ENCODE measurements at places on chromosomes 13 and 19.
A peak's percentile ranks its signal among the peaks of the same experiment; 100 is the strongest.

- no peak for DNase-seq
These were observed 559.0 kb upstream of the SLC10A2 start for GRCh38 chr13:103625194-103625593.

DNA sequence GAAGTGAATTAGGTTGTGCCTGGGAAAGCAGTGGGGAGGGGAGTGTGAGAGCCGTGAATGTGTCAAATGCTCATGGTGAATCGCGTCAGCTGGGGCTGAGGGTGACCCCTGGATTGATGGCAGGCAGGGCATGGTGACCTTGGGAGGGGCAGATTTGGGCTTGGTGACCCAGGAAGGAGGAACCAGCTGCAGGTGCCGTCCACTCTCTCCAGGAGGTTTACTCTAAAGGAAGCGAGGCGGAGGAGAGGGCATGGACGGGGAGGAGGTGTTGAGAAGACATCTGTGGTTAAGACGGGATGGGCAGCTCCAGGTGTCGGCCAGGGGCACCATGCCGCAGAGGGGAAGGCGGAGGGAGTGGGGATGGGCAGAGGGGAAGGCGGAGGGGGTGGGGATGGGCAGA lies 28.7 kb downstream of the TMEM255B start:
- DNase-seq: no peak

GRCh38 chr19:50490411-50490811 lies 13.8 kb upstream of the GARIN5A start:
- no peak for DNase-seq

- no peak for DNase-seq
These were observed 357.9 kb downstream of the KLF12 start for GRCh38 chr13:73776151-73776785.

DNA sequence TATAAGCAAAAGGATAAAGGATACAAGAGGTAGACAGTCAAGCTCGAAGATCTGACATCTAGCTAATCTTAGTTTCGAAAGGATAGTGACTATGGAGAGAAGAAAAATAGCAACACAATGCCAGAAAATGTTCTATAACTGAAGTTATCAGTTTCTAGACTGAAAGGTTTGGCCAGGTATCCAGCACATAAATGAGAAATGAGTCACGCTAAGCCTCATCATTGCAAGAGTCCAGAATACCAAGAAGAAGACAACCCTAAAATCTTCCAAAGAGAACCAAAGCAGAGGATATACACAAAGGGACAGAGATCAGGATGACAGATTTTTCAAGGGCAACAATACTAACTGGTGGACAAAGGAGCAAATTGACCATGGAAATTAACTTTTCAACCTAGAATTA lies 237.0 kb downstream of the POSTN start:
- DNase-seq: no peak

DNA sequence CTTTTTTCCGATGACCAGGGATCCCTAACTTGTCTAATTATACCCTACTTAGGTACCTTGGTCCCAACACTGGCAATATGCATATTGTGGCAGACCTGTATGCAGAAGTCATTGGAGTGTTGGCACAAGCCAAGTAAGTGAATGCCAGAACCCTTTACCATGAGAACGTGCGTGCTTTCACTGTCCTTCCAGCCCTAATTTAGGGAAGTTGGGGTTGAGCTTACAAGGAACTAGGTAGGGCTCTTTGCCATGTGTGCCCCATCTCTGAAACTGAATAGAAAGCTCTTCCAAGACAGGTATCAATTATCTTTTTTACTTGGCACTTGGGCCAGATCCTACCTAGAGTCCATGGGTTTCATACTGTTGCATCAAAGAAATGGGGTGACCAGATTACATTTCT lies 93.2 kb downstream of the FRY start:
- DNase-seq: no peak

DNA sequence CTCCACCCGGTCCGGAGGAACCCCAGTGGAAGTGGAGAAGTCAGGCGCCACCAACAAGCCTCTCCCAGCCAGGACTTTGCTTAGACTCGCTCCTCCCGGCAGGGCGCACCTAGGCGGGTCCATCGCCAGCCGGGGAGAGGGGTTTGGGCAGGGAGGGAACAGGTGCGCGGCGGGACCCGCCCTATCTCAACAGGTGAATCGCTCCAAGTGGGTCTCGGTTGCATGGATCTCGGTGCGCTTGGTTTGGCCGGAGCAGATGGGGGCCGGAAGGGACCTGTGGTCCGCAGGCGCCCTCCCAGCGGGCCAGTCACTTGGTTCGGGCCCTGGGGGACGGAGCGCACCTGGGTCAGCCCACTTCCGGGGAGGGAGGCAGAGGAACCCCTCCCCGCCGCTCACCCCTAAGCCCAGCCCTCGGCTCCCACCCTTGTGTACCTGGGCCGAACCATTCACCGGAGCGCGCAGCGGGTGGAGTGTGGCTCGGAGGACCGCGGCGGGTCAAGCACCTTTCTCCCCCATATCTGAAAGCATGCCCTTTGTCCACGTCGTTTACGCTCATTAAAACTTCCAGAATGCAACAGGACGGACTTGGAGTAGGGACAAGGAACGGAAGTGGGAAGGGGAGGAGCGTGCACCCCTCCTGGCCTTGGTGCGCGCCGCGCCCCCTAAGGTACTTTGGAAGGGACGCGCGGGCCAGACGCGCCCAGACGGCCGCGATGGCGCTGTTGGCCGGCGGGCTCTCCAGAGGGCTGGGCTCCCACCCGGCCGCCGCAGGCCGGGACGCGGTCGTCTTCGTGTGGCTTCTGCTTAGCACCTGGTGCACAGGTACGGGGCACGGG lies at the start of gene LSR:
Gene LSR (plus strand): TSS at position 693 of the 836 bp plus-strand sequence. CDS start 21 bp downstream, at position 714.
- no peak for DNase-seq

- no peak for DNase-seq
These were observed 22.1 kb downstream of the CLEC11A start for GRCh38 chr19:50745221-50745620.

GRCh38 chr19:10471909-10472308 lies 31.2 kb downstream of the KEAP1 start:
- no peak for DNase-seq

GRCh38 chr19:32104153-32104849 lies 241.1 kb upstream of the ZNF507 start:
- no peak for DNase-seq

- no peak for DNase-seq
These were observed 9.3 kb downstream of the TPT1 start for GRCh38 chr13:45331692-45332035.

- DNase-seq: no peak
These were observed at the start of gene TEKTIP1 for GRCh38 chr19:3538965-3539755. TEKTIP1 (plus strand) TSS chr19:3539174; CDS start chr19:3539178, 4 bp downstream.

- peak; percentile 94 for DNase-seq
These were observed at the start of gene DEDD2 for GRCh38 chr19:42217520-42218437. DEDD2 (minus strand) TSS chr19:42217677; CDS start chr19:42217007, 670 bp downstream.

DNA sequence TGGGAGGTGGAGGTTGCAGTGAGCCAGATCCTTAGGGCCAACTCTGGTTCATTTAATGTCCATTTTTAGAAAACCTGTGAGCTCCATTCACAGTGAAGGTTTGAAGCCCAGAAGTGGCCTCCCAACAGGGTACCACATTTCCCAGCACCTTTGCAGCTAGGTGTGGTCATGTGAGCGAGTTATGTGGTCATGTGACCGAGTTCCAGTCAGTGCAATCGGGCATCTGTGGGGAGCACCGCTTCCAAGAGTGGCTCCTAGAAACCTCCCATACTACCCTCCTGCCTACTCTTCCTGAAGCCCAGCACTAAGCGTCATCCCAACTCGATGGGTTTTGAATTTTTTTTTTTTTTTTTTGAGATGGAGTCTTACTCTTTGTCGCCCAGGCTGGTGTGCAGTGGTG lies 663 bp upstream of the PLA2G4C start:
- DNase-seq: no peak

- DNase-seq: no peak
These were observed 642.7 kb upstream of the ARGLU1 start for GRCh38 chr13:107210723-107211030.

DNA sequence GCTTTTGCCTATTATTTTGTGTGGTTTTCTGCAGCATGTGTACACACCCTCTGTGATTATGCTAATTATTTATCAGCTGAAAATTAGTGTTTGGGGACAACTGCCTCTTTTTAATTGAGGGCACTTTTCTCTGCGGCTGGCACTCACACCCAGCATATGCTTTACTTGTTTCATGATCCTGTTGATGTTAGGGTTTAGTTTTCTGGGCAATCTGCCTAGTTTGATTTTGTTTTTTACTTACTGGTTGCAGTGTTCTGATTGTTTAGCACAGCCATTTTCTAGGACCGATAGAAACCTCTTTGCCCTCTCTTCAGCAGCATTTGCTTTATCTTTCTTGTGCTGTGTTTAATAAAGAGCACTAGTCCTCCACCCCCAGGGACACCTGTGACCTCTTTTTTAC lies 161.6 kb downstream of the PAN3 start:
- DNase-seq: no peak

DNA sequence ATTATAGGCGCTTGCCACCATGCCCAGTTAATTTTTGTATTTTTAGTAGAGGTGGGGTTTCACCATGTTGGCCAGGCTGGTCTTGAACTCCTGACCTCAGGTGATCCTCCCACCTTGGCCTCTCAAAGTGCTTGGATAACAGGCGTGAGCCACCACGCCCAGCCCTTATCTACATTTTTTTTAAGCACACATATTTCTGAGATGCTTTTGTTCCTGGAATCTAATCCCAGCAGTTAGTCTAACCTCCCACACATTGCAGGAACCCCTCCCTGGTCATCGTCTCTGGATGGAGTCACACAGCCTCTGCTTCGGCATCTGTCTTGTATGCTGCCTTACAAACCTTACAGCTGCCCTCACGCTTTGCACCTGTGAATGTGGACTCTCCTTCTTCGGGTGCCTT lies 15.1 kb upstream of the KATNAL1 start:
- no peak for DNase-seq

DNA sequence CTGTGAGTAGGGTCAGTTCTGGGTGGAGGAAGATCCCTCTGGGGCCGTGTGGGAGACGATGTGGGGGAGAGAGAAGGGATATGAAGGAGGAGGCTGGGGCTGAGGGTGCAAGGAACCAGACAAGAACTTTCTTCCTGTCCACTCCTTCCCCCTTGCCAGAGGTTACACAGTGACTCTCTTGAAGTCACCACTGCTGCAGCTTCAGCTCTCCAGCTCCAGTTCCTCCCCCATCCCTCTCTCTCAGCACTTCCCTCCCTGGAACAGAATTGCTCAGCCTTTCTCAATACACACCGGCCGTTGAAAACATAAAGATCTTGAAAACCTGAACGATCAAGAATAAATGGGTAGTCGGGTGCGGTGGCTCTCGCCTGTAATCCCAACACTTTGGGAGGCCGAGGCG lies 5.1 kb downstream of the ZSWIM9 start:
- DNase-seq: no peak

DNA sequence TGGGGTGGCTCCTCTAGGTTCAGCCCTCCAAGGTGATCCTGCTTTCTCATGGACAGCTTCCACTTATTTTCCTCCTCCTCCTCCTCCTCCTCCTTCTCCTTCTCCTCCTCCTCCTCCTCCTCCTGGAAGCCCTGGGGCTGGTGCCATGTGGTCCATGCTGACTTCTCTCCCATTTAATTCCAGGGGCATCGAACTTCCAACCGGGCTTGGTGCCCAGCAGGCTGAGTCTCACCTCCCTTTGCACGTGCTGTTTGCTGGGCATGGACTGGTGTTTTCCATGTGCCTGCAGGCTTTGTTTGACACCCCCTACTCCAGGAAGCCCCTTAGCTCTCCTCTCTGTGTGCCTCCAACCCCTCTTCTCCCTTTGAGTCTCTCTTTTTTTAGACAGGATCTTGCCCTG lies 3.7 kb downstream of the MAST3 start:
- no peak for DNase-seq

DNA sequence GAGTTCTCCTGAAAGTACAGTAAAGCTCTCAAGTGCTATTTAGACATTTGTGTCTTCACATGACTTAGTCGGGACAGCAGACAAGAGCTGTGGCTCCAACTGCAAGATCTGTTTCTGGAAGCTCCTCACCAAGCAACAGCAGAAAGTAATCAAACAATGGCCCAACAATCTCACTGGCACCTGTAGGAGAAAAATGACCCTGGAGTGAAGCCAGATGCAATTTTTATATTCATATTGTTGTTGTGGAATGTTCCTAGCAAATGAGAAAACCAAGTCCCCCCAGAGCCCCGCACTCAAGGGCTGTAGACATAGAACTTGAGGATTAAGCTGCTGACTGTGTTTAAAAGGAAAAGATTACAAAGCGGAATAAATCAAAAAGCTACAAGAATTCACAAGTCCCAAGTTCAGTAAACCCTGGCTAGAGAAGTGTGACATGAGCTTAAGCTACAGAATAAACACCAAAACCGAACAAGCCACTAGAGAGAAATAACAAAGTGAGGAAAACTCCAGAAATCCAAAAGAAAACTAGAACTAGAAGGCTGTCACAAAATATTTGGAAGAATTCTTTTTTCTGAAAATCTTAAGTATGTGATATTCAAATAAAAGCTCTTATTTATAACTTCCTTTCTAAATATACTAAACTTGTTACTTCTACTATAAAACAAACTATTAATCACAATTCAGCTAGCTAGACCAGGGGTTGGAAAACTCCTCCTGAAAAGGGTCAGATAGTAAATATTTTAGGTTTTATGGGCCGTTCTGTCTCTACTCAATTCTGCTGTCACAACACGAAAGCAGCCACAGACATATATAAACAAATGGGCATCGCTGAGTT lies 454.5 kb downstream of the SUCLA2 start:
- DNase-seq: no peak

- no peak for DNase-seq
These were observed 110.1 kb upstream of the RXFP2 start for GRCh38 chr13:31629085-31629780.

DNA sequence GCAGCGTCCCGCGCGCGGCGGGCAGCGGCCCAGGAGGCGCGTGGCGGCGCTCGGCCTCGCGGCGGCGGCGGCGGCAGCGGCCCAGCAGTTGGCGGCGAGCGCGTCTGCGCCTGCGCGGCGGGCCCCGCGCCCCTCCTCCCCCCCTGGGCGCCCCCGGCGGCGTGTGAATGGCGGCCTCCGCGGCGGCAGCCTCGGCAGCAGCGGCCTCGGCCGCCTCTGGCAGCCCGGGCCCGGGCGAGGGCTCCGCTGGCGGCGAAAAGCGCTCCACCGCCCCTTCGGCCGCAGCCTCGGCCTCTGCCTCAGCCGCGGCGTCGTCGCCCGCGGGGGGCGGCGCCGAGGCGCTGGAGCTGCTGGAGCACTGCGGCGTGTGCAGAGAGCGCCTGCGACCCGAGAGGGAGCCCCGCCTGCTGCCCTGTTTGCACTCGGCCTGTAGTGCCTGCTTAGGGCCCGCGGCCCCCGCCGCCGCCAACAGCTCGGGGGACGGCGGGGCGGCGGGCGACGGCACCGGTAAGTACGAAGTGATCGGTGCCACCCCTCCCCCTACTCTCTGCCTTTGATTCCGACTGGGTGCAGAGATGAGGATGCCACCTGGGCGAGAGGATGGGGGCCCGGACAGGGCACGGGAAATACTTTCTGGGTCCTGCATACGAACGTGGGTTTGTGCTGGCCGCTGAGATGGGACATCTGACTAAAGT lies 874 bp downstream of the TRIM28 start:
- no peak for DNase-seq

- no peak for DNase-seq
These were observed 59.3 kb downstream of the PEPD start for GRCh38 chr19:33462112-33462791.

- DNase-seq: no peak
These were observed 470.0 kb downstream of the TSHZ3 start for GRCh38 chr19:30879225-30879624.
